NCI-H1930 (cell line): ENCODE measurements at places on chromosomes 3 and 15.
A peak's percentile ranks its signal among the peaks of the same experiment; 100 is the strongest.

GRCh38 chr3:32910954-32911353 is 40.5 kb upstream of the CCR4 start:
- DNase-seq: no peak

DNA sequence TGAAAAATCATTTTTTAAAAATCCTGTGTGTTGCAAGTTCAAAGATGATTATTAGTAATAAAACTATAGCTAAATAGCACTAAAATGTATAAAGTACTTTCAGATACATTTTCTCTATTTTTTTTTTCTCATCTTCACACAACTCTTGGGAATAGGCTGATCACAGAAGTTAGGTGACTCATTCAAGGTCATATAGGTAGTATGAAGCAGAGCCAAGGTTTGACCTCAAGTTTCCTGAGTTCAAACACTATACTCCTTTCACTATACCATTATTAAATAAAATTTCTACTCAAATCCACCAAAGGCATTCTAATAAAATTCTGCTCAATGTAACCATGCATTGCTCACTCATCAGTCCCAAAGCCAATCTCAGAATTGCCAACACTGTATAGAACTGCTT is 21.3 kb downstream of the FRMD5 start:
- no peak for DNase-seq

DNA sequence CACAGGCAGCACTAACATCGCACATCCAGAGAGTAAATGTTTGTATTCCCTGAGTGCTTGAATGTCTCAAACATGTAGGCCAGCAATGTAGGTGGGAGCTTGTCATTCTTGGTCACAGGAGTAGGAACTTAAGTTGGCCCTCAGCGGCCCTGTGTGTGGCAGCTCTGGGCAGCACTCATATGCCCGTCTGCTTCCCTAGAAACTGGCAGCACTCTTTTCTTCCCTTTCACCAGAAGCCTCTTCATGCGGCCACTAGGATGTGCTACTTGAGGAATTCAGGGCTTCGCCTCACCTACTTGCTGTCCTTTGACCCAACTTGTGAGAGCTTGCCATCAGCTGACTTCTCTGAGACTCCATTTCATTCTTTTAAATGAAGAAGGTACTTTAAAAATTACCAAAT is 69.5 kb downstream of the TIPARP start:
- DNase-seq: no peak

DNA sequence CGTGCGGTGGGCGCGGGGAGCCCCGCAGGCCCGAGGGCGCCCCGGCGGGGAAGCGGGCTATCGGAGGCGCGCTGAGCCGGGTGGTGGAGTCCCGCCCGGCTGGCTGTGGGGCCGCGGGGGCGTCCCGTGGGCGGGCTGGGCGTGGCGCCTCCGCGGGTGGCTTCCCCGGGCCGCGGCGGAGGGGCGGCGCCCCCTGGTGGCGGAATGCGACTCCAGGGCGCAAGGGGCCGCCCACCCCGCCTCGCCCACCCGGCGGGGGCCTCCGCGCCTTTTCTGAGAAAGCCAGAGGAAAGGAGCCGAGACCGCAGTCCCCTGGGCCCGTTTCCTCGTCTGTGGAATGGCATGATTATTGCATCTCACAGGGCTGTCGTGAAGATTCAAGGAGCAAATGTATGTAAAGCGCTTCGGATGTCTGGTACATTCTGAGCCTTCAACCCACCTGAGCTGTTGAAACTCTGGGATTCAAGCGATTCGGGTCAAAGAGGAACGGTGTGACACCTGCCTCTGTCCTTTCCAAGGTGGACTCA is 31.9 kb upstream of the RAB6B start:
- DNase-seq: peak; percentile 59

- no peak for DNase-seq
Measured at GRCh38 chr15:89412905-89413411, 78.3 kb upstream of the POLG start.

- DNase-seq: no peak
Measured at GRCh38 chr3:172622156-172622555, 88.7 kb downstream of the NCEH1 start.

- DNase-seq: no peak
Measured at GRCh38 chr3:192629429-192629828, 97.9 kb downstream of the FGF12 start.

DNA sequence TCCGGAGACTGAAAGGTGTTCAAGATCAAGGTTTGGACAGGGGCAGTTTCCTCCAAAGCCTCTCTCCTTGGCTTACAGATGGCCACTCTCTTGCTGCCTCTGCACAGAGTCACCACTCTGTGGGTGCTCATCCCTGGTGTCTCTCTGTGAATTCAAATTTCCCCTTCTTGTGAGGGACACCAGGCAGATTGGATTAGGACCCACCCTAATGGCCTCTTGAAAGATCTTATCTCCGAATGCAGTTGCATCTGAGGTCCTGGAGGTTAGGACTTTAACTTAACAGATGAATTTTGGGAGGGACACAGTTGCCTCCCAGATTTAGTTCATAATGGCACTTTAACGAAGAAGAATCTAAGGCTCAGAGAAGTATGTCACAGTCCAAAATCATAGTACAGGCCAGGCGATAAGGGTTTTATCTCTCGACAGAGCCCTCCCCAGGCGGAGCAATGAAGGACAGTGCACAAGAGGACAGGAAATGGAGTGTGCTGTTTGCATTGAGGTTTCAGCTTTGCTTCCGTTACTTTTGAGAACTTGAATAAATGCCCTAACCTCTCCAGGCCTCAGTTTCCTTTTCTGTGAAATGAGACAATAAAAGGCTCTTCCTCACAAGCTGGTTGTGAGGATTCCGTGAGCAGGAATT is 38.9 kb upstream of the KIF23 start:
- DNase-seq: no peak

GRCh38 chr15:92112180-92112579 is 258.7 kb downstream of the SLCO3A1 start:
- no peak for DNase-seq

- DNase-seq: no peak
Measured at GRCh38 chr3:180284331-180285110, 247.8 kb upstream of the PEX5L start.

- DNase-seq: no peak
Measured at GRCh38 chr3:146067048-146067447, 93.9 kb downstream of the PLOD2 start.

GRCh38 chr15:73872346-73872745 is 1.0 kb upstream of the TBC1D21 start:
- no peak for DNase-seq

- peak; percentile 51 for DNase-seq
Measured at GRCh38 chr3:18424729-18425640, at the start of gene SATB1. SATB1 (minus strand) TSS chr3:18425339; CDS start chr3:18420967, 4,372 bp downstream.

DNA sequence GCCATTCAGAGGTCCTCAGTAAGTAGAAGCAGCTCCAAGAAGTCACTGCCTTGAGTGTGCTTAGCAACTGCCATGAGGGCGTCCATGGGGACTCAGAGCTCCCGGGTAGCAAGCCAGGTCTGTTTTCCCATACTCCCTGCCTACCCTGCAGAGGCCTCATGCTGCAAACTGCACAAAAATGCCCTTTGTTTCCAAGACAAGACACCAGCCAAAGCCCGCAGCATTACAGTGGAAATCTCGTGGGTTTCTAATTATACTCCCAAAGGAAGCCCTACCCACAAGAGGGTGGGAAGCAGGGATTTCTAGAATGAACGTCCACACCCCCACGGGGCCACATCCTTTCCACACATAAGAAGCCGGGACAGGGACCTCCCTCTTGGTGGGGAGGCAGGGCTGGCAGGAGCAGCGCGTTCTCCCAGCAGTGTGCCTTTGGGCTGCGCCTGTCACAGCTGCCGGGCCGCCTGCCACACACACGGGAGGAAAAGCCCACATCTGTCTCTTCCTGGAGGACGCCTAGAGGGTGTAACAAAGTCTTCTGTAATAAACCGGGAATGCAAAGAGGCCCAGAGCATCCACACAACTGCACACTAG is 31.1 kb downstream of the FAM174B start:
- no peak for DNase-seq

- DNase-seq: no peak
Measured at GRCh38 chr3:197858598-197858997, 67.5 kb downstream of the LRCH3 start.

DNA sequence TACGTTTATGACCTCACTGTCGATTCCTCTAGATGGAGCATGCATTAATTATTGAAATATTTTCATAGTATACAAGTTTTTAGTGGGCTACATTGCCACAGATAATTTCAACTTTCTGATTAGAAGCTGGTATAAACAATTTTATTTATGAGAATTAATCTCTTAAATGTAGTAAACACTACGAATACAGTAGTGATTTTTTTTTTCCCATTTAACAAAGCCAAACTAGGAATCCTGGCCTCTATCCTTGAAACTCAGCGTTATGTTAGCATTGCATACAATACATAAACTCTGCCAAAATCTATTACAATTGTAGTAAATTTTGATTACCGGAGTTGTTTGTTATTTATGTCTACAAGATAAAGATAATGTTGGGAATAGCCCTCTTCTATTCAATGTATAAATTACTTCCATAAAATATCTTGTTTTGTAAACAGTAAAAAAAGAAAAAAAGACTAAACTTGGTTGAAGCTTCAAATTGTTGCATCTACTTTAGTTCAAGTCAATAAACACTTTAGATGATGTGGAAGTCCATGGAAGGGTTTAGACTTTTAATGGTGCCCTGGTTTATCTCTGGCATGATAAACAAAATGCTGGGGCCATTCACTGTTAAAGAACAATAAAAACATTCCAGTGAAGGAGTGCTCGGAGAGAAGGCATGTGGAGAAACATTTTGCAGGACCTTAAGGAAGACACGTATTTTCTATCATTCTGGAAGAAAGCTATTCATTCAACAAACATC is 77.3 kb upstream of the NR2F2 start:
- DNase-seq: no peak

- DNase-seq: no peak
Measured at GRCh38 chr3:55486101-55486856, 827 bp downstream of the WNT5A start.

GRCh38 chr15:81744364-81744763 is 301.5 kb downstream of the MEX3B start:
- DNase-seq: no peak

- DNase-seq: no peak
Measured at GRCh38 chr3:106715286-106715685, 662.0 kb upstream of the CCDC54 start.

DNA sequence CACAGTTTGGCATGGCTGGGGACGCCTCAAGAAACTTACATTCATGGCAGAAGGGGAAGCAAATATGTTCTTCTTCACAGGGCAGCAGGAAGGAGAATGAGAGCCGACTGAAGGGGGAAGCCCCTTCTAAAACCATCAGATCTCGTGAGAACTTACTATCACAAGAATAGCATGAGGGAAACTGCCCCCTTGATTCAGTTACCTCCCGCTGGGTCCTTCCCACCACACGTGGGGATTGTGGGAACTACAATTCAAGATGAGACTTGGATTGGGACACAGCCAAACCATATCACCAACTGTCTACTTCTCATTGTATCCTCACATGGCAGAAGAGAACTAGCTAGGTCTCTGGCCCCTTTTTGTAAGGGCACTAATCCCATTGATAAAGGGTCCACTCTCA is 30.5 kb downstream of the CCDC32 start:
- DNase-seq: no peak

GRCh38 chr15:53665930-53666329 is 93.5 kb downstream of the WDR72 start:
- DNase-seq: no peak

DNA sequence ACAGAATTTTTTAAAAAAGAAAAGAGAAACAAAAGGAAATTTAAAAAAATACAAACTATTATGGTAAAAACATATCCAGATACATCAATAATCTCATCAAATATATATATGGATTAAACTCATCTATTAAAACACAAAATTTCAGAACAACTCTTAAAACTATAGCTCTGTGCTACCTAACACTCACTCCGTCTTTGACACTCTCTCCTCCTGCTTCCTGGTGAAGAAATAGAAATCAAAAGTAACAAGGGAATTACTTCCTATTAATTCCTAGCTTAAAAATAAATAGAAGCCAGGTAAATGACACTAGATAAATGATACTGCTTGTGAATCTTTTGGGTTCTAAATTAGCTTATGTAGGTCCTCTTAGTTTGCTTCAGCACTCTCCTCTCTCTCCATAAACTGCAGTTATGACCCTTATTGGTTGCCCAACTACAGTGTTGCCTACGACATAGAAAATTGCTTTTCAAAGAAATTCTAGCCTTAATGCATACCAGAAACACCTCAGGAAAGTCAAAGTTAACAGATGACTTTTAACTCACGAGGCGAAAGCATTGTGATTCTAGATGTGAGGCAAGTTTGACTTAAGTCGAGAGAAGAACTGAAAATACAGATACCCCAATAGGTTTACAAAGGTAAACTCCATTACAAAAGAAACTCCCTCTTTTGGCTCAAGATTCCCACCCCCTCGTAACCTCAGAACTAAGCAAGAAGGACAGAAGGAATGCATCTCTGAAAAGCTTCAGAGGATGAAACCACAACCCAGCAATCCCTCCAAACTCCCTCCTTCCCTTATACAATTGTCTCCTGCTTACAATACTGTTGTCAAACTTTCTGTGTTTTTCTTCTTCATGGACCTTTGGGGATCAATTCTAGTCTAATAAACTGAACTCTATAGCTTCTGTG is 394.7 kb downstream of the FGF12 start:
- DNase-seq: no peak

GRCh38 chr3:59567661-59568060 is 517.8 kb upstream of the CFAP20DC start:
- no peak for DNase-seq

DNA sequence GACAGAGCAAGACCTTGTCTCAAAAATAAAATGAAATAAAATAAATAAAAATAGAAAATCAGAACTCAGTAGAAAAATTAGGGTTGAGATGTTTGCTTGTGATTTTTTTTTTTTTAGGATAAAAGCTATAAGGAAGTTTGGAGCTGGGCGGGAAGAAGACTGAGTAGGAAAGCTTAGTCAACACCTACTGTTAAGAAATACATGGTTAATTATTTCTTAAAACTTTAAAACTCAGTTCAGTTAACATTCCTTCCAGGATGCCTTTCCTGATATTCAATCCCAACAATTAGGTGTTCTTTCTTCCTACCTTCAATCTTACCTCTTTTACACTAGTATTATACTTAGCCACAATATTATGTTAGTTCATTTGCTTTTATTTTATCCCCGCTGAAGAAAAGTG is 246.2 kb downstream of the LSAMP start:
- DNase-seq: no peak

- DNase-seq: no peak
Measured at GRCh38 chr3:127216415-127217261, 23.7 kb downstream of the PRR23E start.

DNA sequence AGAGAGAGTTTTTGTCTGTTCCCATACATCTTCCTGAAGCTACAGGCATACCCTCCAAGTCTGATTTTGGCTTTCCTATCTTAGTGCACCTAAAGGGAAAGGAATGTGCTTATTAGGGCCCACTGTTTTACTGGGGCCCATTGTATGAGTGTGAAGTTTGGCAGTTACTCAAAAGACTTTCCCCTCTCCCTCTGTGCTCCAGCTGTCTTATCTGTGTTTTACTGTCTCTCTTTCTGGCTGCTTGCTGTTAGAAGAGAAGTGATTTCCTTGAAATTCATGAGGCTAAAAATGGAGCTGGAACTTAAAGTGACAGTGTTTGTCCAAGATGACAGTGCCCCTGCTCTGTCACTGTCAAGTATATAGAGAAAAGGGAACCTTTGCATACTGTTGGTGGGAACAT is 436.2 kb downstream of the OCA2 start:
- DNase-seq: no peak
